Cardiac muscle cell (in vitro differentiated cells and primary cell): ENCODE measurements at places on chromosomes 3 and 15.

- no peak for DNase-seq
These were observed 21.0 kb downstream of the IFT122 start for GRCh38 chr3:129461022-129461421.

DNA sequence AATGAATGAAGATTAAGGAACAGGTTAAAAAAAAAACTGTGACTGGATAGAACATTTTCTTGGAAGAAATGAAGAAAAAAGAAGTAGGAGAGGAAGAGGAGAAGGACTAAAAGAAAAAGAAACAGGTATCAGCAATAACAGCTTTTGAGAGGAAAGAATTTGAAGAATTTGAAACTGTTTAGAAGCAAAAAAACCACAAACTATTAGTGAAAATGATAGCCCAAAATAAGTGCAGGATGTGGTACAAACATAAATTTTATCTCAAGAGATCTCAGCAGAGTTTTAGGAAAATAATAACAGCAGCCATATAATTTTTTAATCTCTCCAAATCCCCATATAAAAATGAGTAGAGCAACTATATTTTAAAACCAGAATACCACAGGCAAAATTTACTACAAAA lies 8.8 kb upstream of the A4GNT start:
- no peak for DNase-seq

GRCh38 chr3:24498796-24499195 lies 4.1 kb upstream of the THRB start:
- no peak for DNase-seq

DNA sequence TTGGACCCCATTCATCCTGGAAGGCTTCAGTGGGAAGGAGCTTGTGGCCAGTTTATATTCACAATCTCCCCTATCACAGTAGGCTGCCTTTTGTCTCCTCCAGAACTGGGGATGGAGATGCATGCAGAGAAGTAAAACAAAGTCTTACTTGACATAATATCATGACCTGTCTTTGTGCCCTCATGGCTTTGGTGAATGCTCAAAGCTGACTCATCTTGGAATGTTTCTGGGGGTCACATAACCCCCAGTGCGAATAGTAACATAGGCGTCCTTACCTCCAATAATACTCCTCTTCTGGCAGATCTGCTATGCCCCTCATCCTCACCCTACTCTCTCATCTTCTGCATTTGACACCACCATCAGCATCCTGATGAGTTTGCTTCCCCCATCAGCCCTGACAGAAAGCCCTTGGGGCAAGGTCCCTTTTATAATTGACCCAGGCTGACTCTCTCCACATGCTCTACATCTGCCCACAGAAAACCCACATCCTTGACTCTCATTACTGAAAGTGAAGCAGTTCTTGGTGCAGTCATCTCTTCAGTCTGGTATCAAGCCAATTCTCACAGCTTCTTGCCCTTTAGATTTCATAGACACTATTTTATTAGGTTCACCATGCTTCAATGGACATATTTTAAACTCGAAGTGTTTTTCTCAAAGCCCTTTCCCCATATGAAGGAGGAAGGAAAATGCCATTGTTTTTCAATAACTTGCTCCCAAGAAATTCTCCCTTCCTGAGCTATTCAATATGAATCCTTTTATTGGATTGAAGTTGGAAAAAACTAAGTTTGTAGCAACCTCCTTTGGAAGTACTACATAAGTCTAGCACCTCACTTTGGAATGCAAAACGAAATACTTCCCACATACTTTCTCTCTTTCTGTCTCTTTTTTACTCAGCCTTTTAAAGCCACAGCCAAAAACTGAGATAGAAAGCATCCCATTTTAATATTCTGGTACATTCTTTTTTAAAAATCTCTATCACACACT lies 36.6 kb downstream of the OSTN start:
- DNase-seq: no peak

GRCh38 chr3:80079886-80080285 lies 312.1 kb upstream of the ROBO1 start:
- DNase-seq: no peak

GRCh38 chr3:186362988-186363387 lies 954 bp upstream of the DGKG start:
- no peak for DNase-seq

GRCh38 chr3:101632586-101632985 lies 44.3 kb downstream of the ZBTB11 start:
- no peak for DNase-seq

GRCh38 chr15:92902737-92903593 lies 2.8 kb downstream of the CHD2 start:
- DNase-seq: no peak

DNA sequence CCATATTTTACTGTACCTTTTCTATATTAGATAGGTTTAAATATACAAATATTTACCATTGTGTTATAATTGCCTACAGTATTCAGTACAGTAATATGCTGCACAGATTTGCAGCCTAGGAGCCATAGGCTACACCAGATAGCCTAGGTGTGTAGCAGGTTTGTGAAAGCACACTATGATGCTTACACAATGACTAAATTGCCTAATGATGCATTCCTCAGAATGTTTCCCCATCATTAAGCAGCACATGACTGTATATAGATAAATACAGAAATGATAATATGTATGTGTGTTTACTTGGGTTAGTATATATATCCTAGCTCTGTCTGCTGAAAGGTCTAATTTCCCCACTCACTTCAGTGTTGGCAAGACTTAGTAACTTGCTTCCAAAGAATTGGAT lies 65.8 kb downstream of the MYL3 start:
- no peak for DNase-seq
